ENCODE measurements at places on chromosomes 7 and 10.

DNA sequence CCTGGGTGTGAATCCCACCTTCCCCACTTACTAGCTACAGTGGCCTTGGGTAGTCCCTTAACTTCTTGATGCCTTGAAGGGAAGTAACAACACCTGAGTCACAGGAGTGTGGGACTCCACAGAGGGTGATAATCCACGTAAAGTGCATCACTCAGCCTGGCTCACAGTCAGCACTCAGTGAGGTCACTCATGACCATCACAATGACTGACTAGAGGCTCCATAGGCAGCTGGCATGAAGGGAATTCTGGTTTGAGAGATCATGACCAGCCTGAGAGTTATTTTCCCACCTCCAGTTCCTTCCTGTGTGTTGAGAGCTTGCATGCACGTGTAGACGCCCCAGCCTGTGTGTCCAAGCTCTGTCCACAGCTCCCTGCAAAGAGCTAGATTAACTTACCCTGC is 34.8 kb downstream of the NEUROG3 start:
- DNase-seq: no peak

GRCh38 chr7:106216923-106217542 is 67.8 kb downstream of the NAMPT start:
- no peak for DNase-seq

DNA sequence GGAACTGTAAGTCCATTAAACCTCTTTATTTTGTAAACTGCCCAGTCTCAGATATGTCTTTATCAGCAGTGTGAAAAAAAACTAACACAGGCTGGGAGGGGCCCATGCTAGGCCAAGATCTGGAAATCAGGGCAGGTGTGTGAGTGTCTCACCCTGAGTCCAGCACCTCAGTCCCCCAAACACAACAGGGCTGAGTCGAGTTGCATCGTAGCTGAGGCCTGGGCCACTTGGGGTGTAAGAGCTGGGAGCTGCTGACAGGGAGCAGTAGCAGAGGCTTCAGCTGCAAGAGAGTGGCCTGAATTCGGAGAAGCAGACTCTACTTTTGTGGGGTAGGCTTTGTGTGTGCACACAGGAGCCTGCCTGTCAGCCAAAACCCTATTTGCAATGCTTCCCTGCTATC is 553.1 kb downstream of the PTPRN2 start:
- no peak for DNase-seq

DNA sequence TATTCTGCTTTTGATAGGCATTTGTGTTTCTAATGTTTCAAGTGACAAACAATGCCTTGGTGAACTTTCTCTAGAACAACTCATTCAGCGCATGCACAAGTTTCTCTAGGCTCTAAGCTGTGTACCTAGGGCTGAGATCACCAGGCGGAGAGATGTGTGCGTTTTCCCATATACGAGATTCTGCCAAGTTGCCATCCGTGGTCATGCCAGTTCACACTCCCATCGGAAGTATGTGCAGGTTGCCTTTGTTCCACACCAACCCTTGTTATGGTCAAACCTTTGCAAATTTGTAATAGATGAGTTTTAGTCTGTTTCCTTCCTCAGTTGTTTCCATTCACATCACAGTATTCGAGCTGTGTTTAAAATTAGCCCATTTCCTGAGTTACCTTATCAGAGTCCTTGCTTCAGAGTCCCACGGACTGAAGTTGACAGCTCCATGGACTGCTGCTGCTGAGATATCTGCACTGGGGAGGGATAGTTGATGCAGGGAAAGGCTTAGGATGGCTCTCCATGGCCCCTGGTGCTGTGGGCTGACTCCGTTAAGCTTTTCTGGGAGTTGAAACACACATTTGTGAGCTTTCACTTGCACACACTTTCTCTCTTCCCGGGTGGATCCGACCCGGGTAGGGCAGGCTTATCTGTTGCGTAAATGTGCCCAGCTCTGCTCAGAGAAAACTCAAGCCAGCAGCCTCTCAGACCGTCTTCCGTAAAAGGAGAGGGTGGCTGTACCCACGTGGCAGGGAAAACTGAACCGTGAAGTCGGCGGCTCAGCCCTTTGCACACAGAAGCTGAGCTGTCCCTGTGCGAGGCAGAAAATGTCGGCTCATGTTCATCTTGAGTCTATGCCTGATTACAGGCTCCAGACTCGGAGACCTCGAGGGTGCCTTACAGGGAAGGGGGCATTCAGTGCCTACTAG is 49.4 kb downstream of the HK1 start:
- no peak for DNase-seq

DNA sequence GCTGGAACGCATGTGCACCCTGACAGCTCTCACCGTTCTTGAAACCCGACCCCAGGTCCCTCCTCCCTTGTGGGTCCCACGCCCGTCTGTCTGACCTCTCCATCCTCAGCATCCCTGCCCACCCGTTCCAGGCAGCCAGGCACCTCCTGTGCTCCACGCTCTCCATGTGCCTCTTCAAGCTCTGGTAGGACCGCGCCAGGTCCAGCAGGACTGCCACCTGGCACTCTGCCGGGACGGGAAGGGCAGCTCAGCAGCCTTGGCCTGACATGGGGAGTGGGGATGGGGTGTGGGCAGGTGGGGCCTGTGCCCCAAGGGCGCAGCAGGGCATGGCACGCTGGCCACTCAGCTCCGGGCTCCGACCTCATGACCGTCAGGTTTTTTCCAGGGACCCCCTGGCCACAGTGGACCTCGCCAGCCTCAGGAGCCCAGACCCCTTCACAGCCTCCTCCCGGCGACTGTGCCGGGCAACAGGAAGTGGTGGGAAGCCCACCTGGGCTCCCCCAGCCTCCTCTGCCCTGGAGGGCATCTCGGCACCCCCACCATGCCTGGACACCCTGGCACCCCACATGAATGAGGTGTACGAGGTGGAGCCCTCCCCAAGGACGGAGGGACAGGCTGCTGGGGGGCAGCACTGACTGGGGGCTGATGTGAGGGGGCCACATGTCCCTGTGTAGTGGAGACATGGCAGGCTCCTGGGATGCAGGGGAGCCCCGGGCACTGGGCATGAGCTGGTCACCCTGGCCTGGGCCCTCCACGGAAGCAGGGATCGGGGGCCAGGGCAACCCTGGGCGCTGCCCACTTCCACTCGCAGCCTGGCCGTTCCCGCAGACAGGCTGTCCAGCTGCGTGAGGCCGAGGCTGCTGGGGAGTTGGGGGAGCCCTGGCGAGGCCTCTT is 25.1 kb upstream of the NKX6-2 start:
- no peak for DNase-seq

GRCh38 chr7:132558815-132559214 is 17.5 kb downstream of the PLXNA4 start:
- no peak for DNase-seq

GRCh38 chr10:14244801-14245211 is 85.9 kb downstream of the FRMD4A start:
- no peak for DNase-seq

DNA sequence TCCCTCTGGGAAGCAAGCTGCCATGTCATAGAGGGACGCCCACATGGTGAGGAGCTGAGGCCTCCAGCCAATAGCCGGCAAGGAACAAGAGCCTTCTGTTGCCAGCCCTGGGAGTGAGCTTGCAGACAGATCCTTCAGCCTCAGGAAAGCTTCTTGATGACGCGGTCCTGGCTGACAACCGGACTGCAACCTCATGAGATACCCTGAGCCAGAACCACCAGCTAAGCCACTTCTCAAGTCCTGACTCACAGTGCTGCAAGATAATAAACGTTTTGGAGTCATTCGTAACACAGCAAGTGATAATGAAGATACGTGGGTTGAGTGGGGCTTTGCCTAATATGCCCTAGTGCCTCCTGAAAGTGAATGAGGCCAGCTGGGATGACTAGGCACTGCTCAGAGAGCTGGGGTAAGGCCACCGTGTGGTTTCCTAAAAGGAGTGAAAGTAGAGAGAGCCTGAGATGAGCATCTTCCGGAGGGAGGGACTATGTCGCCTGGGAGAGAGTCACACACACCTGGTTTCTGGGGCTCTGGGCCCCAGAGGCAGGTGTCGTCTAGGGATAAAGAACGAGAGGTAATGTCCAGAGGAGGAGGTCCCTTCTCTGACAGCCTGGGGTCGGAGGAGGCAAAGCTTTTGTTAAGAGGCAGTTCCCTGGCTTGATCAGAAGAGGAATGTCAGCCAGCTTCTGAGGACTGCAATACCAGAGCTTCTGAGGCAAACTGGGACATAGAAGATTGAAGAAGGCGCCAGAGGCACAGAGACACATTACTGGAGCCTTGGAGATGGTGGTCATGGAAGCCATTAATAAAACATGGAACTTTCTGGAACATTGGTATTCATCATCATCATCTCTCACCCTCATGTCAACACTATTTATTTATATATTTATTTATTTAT is 53.6 kb downstream of the PYROXD2 start:
- no peak for DNase-seq

- DNase-seq: no peak
Observed at GRCh38 chr10:112262546-112262945, 20.7 kb upstream of the TECTB start.

GRCh38 chr10:94225589-94225988 is 137.2 kb downstream of the NOC3L start:
- DNase-seq: no peak

DNA sequence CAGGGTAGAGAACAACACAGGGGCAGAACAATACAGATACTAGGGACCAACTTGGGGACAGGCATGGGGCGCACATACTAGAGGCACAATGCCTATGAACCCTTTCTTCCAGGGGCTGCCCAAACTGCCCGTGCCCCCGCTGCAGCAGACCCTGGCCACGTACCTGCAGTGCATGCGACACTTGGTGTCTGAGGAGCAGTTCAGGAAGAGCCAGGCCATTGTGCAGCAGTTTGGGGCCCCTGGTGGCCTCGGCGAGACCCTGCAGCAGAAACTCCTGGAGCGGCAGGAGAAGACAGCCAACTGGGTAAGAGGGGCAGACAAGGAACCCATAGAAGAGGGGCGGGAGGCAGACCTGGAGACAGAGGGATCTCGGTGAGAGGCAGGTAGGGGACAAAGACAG is 5.8 kb downstream of the CHAT start:
- DNase-seq: no peak

GRCh38 chr10:27481486-27481885 is 22.6 kb upstream of the RAB18 start:
- DNase-seq: no peak

DNA sequence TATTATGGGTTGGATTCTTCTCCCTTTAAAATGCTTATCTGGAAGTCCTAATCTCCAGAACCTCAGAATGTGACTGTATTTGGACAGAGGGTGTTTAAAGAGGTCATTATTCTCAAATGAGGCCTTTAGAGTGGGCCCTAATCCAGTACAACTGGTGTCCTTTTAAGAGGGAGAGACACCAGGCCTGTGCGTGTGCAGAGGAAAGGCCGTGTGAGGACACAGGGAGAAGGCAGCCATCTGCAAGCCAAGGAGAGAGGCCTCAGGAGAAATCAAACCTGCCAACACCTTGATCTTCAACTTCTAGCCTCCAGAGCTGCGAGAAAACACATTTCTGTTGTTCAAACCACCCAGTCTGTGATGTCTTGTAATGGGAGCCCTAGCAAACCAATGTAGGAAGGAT is 235.4 kb upstream of the MYO3A start:
- no peak for DNase-seq

- no peak for DNase-seq
Observed at GRCh38 chr10:79179164-79179956, 110.6 kb downstream of the ZMIZ1 start.

DNA sequence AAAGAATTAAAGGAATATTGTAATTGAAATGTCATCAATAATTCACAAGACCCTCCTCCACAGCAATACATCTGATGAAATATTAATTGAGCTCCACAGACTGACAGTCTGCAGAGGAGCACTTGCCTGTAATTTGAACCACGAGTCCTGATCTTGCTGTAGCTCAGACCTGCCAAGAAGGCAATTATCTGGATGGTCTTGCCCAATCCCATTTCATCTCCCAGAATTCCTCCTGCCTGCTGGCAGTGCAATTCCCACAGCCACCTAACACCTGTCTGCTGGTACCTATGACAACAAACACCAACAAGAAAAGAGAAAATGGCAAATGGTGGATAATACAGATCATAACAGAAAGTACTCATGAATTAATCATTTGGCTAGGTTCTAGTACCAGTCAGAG is 38.5 kb downstream of the ERCC6 start:
- no peak for DNase-seq

DNA sequence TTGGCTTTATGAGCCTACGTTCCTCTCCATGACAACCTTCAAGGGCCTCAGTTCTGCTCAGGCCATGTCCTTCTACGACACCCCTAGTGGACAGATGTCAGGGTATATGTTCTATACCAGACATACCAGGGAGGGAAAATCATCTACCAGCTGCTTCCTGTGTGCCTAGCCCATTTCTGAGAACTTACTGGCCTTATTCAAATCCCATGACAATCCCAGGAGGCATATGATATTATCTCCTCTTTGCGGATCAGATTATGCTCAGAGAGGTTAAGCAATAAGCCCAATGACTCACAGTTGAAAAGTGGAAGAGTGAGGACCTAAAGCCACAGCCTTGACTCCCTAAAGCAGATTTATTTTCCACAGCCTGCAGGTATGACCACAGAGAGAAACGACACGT is 139.3 kb downstream of the GLI3 start:
- no peak for DNase-seq

DNA sequence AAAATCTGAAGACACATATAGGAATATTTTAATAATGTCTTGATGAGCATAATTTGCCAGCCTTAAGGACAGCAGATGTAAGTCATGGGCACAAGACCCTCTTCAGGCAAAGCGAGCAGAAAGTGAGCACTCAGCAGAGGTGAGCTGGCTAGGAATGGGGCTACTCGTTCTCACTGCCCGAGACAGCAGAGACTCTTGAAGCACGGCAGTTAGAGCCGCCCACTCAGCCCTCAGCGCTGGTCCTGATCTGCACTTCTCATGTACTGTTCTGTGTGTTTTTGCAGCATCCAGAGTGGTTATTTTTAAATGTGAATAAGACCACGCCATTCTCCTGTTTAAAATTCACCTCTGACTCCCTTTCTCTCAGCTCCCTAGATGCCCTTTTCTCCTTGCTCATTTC is 65.3 kb downstream of the GFRA1 start:
- DNase-seq: no peak

- DNase-seq: no peak
Observed at GRCh38 chr7:126605553-126605952, 647.2 kb downstream of the GRM8 start.

DNA sequence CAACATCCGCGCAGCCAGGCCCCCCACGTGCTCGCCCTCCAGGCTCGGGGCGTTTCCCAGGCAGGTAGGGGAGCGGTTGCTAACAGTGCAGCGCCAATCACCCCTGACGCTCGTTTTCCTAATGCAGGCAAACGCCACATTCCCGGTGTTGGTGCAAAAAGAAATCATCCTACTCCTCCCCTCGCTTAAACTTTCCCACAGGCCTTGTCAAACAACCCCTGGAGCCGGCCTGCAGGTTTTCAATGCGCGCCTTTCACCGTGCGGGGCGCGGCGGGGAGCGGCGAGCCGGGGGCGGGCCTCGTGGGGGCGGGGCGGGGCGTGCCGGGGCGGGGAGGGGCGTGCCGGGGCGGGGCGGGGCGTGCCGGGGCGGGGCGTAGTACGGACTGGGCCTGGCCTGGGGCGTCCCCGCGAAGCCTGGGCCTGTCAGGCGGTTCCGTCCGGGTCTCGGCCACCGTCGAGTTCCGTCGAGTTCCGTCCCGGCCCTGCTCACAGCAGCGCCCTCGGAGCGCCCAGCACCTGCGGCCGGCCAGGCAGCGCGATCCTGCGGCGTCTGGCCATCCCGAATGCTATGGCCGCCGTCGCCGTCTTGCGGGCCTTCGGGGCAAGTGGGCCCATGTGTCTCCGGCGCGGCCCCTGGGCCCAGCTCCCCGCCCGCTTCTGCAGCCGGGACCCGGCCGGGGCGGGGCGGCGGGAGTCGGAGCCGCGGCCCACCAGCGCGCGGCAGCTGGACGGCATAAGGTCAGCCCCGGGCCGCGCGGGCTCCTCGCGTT is at the start of gene ECHDC3:
Gene ECHDC3 (plus strand): TSS at position 374 of the 770 bp plus-strand sequence. CDS start 195 bp downstream, at position 569.
- no peak for DNase-seq

GRCh38 chr10:20768843-20769242 is 128.3 kb downstream of the NEBL start:
- DNase-seq: no peak
